Stimulated activated CD8-positive, alpha-beta memory T cell treated with anti-CD3 and anti-CD28 coated beads, Interleukin-2, amount 100 ng/mL, for 1 hour (primary cell): ENCODE measurements at places on chromosomes 13 and 19.

DNA sequence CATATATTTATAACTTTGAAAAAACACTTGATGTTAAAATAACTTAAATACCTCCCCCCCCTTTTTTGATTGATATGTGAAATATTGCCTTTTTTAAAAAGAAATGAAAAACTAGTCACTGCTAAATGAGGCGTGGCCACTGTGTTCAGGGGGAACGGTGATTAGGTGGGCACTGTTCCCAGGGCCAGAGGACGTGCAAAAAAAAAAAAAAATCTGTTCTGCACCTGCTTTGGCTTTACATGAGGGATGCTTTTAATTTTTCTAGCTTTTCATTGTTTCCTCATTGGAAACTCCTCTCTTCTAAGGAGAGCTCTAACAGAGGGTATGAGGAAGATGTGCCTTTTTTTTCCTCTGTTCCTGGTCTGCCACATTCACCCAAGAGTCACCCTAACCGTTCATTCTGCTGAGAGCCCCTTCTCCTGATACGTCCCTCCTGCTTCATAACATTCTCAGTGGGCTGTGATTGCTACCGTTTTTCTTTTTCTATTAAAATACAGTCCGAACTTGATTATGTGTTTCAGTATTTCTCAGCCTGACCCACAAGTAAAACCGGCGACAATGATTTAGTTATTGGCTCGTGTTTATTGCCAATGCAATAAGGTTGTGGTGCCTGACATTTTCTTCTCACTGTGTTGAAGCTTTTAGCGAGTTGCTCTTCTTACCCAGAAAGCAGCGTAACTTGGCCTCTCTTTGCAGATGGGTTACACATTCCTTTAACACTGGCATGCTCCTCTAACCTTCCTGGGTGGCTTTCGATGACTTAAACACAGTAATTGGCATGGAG lies 64.8 kb upstream of the ZNF536 start:
- no peak for DNase-seq

DNA sequence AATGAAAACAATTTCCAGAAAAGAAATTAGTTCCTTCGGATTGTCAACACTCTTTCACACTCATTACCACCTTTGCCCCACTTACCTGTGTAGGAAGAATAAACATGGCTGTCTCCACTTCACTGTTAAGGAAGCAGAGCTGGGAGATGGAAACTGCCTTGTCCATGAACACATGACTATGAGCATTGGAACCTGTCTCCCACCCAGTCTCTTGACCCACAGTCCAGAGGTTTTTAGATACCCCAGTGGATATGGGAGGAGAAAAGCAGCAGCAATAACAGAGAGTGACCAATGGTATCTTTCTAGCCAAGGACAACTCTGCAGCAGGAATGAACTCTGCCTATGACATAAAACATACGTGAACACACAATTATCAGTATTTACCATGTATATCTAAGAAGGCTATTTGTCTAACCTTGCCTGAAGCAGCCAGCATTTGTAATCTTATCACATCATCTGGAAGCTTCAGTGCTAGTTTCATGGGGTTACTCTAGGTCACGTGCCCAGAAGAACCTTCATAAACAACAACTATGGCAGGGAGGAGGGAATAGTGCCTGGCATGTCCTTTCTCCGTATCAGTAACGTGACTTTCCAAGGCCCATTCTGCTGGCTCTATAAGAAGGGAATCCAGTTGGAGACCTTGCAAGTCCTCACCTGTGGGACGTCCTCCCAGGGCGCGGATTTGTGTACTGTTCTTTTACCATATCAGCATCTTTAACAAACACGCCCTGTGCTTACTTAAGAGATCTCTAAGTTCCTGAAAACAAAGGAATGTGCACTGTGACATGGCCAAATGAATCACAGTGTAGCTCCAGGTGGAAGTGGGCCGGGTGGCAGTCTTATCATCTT lies 221.8 kb upstream of the UBL3 start:
- no peak for DNase-seq

DNA sequence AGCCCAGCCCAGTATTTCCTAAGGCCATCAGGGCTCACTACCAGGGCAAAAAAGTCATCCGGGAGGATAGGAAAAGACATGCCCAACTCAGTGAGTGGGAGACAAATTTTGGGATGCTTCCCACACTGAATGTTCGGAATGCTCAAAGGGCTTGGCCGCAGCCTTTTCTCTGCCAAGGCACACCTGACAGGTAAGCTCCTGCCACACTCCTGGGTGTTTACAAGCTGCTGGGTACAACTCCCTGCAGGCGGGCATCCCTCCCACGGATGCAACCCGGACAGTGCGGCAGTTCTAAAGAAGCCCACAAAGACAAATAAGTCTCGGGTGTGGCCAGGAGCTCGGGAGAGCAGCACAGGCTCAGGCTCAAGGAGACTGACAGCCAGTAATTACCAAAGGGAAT lies 28.1 kb downstream of the SLC7A1 start:
- no peak for DNase-seq

- DNase-seq, result no peak
Measured at GRCh38 chr13:76745261-76746200, 140.7 kb downstream of the KCTD12 start.

DNA sequence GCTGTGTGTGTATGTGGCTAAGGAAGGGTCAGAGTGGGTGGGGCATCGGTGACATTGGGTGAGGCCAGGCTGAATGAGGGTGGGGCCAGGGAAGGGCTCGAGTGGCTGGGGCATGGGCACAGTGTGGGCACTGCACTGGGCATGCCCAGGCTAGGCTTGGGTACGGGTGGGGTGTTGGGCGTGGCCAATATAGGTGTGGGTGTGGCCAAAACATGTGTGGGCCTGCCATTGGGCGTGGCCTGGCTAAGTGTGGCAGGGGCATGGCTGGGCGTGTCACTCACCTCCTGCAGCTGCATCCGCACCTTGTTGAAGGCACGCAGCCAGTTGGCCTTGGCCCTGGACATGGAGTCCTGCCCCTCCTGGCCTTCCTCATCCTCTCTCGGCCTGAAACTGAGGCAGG lies 33.2 kb downstream of the UNC13A start:
- no peak for DNase-seq

- DNase-seq, result no peak
Measured at GRCh38 chr13:51846756-51847155, 1.8 kb upstream of the TMEM272 start.

- no peak for DNase-seq
Measured at GRCh38 chr19:49820125-49820524, 2.0 kb downstream of the MED25 start.
